BJ (cell line): ENCODE measurements at places on chromosomes 1 and 21. TPM values are rescaled to one million over a fixed set of nuclear protein-coding genes. Genes with fewer than 3 reads are reported as not detected.
A peak's percentile ranks its signal among the peaks of the same experiment; 100 is the strongest.

Gene RGS13
- not detected in 2 replicates for polyA plus RNA-seq

Gene FLG
- not detected in 2 replicates for polyA plus RNA-seq

Gene H6PD
- 12.0 and 16.6 TPM in 2 replicates for polyA plus RNA-seq

Gene DCAF8
- polyA plus RNA-seq = 84.0 and 87.3 TPM in 2 replicates

Gene SH2D2A
- polyA plus RNA-seq = 0.17 TPM in 1 of 2 replicates, not detected in the other

DNA sequence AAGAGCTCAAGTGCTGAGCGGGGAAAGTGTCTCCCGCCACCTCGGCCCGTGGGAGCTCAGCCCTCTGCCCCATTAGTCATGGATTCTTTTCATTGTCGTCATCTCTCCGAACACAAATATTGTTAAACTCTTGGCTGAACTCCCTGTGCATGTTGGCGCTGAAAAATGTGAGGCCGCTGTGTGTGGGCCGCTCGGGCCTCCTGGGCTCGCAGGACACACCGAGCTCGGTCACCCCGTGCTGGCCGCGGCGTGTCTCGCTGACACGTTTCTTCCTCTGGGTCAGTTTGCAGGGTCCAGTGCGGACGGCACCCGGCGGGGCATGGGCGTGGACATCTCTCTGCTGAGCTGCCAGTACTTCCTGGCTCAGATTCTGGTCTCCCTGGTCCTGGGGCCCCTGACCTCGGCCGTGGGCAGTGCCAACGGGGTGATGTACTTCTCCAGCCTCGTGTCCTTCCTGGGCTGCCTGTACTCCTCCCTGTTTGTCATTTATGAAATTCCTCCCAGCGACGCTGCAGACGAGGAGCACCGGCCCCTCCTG is 25.6 kb downstream of the SLC45A1 start:
- DNase-seq = peak; percentile 89

GRCh38 chr1:37599940-37600339 is 4.2 kb upstream of the GNL2 start:
- DNase-seq = no peak

- no peak for DNase-seq
Measured at GRCh38 chr1:64890699-64891447, 75.5 kb downstream of the JAK1 start.

- no peak for DNase-seq
Measured at GRCh38 chr1:178494569-178494971, 2.2 kb downstream of the CLEC20A start.

DNA sequence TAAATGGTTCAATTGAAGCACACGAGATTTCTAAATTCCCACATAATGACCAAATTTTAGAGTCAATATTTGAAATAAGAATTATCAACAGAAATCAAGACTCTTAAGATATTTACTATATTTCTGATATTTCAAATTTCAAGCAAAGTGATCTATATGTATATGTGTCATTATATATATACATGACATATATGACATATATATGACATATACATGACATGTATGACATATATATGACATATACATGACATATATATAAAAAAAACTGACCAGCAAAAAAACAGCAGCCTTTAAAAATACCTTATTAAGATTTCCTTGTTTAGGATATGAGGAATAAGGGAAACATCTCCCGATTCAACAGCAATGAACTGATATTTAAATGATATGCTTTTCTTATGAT is 266.2 kb downstream of the FAF1 start:
- DNase-seq = no peak

DNA sequence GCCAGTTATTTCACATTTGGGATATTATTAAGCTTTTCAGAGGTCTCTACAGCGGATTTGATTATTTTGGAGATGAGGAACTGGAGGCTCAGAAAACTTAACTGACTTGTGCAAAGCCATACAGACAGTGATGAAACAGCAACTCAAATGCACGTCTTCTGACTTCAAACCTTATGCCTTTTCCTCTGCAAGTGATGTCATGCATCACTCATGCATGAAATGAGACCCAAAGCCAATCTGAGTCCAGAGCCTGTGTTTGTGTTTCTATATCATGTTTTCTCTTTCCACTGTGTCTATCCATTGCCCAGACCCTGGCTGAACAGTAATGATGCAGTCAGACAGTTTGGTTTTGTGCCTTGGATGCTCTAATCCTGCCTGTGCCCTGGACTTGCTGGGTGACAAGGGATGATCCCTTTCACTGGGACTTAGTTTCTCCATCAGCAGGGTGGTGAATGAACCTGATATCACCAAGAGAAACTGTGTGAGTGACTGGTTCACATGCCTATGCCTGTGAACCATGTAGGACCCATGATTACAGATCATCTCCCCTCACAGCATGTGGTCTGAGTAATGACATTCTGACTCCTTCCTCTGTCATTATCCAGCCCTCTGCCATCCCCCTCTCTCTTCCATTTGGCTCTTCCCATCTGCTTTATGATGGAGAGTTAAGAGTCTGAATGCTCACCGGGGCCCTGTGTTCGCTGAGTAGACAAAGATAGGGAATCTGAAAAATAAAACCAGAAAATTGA is 33.4 kb downstream of the SLAMF6 start:
- DNase-seq = no peak

- DNase-seq = no peak
Measured at GRCh38 chr1:242651817-242652216, 127.3 kb upstream of the PLD5 start.

- no peak for DNase-seq
Measured at GRCh38 chr1:179164494-179164893, 65.0 kb downstream of the ABL2 start.

DNA sequence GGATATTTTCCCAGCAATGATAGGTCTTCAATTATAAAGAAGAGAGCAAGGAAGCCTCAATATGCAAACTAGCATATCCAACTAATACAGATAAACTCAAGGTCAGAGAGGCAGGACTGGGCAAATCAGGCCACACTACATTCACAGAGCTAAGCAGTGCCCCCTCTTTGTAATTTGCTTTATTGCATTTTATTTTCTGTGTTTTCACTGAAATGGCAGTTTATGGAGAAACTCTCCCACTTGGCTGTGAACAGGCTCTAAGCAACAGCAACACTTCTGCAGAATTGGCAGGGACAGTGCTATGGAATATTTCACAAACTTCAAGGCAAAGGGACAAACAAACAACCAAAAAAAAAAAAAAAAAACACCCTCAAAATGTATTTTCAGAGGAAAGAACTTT is 93.4 kb upstream of the SOD1 start:
- DNase-seq = no peak

DNA sequence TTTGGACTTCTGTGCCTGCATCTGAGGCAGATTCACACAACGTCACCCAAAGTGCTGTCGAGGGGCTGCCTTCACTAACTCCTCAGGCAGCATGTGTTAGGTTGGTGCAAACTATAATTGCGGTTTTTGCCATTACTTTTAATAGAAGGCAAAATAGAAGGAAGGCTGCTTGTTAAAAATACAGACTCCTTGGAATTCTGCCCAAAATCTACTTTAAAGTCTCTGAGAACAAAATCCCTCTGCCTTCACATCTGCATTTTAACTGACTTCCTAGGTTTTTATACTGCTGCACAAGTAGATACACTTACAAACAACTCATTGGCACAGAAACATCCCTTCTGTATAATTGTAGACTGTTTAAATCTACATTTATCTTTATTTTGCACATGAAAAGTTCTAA is 41.3 kb upstream of the SLC19A2 start:
- DNase-seq = no peak

GRCh38 chr1:93124556-93125355 is 45.7 kb downstream of the MTF2 start:
- DNase-seq = no peak

DNA sequence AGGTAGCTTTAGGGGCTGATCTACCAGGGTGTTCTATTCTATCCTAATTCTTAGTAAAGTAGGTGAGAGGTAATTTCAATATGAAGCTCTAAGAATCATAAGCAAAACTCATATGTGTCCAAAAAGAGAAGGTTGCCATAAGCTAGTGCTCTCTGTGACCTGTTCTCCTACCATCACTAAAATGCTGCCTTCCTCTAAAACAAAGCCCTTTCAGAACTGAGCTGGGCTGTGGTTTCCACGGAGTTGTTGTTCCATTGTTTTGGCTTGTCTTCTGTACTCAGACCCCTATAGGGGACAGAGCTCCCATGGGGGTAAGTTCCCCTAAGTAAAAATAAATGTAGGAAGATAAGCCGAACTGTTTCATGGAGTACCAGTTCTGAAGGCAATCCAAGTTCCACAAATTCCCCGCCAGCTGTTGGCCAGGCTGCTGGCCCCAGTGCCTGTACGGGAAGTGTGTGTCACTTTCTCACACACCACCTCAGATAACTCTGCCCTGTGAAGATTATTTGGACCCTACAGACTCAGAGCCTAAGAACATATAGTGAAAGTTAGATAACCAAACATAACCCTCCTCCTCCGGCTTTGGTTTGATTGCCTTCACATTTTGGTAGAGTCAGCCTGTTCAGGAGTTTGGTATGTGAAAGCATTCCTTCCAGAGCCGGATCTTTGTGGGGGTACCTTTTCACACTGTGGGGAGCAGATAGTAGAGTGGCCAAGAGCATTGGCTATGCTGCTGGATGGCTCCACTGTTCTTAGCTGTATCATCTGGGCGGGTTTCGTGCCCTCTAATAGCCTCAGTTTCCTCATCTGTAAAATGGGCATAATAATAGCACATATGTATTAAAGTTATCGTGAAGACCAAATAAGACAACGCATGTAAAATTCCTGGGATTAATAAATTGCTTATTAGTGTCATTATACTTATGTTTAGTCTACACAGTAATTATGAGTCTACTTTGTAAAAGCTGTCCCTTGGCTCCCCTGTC is 10.8 kb downstream of the DPT start:
- no peak for DNase-seq

GRCh38 chr21:40845441-40845995 is 1.4 kb downstream of the DSCAM start:
- no peak for DNase-seq

DNA sequence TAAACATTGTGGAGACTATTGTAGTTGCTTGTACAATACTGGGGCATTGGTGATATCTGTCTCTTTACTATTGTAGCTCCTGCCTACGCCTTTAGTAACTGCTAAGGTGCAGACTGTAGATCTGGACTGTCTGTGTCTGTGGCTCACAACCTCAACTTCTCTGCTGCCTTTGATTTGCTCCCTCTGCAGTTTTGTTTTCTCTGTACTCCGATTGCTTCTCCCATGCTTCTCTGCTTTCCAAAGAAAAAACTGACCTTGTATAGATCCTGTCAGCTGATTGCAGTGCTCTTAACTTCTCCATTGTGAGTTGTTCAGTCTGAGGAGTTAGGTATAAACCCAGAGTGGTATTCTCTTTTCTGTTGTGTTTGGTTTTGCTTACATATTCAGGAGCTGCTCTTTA is 15.3 kb downstream of the MAGI3 start:
- no peak for DNase-seq

DNA sequence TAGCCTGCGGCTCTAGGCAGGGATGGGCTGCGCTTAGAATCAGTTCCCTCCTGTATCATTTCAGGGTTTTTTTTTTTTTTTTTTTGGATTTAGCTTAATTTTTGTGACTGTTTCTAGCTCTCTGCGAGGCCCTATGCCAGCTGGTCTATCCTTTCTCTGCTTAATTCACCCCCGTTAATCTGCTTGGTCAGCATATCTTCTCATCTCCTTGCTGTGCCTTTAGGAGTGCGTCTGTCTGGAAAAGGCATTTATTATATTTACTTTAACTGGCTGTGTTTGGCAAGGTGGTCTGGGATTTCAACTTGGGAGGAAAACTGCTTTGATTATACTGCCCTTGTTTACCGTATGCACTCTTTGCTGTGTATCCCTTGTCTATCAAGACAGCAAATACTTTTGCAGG is 184.8 kb upstream of the KIAA0040 start:
- DNase-seq = no peak

DNA sequence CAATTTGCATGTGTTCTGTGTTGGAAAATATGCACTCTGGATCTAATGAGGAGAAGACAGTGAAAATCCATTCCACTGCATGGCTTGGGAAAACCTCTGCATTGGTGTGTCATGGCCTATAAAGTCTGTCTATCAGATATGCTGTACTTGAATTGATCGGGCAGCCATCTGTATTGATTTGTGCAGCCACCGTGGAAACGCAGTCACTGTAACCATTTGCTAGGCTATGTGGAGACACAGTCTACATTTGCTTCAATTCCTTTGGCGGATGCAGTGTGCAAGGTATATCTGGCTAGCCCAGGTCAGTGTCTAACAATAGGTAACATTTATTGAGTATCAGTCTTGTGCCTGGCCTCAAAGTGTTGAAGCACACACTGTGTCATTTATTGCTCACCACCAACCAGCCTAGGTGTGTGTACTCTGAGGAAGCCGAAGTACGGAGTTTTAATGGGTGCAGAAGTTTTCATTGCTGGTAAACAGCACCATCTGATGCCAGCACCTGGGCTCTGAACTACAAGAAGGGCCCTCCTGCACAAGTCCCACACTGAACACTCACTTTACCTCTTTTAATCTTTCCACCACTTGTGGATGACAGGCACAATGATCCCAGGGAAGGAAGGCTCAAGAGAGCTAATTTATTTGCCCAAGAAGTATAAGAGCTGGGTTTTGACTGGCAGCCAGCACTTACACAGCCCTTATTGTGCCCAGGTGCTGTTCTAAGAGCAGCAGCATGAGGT is 83.4 kb downstream of the DAB1 start:
- DNase-seq = no peak

GRCh38 chr1:14441302-14441741 is 157.2 kb upstream of the KAZN start:
- peak; percentile 82 for DNase-seq

DNA sequence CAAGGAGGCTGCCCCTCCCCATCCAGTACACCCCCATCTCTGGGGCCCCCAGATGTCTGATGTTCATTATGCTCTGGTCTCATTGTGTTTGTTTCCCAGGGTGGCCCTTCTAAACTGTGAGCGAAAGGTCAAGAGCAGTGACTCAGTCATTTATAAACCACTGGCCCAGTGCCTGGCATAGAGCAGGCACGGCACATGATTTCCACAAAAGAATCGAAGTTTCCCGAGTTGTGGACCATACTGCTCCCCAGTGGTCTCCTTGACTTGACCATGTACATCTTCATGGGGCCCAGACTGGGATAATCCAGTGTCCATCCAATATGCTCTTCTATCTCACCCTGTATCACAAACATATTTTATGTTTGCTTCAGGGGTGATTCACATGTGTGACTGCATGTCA is 153.3 kb downstream of the NR5A2 start:
- no peak for DNase-seq

DNA sequence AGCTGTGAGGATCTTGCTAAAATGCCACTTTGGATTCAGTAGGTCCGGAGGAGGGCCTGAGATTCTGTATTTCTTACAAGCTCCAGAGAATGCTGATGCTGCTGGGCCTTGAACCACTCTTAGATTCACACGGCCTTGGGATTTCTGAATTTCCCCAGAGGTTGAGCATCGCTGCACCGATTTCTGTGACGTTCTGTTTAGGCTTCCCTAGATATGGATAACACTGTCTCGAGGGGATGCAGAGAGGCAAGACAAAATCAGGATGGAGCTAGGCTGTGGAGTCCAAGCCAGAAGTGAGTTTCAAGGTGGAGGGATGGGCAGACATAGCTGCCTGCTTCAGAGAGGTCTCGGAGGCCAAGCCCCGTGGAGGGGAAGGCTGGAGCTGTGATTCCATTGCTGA is 415.9 kb upstream of the PROX1 start:
- no peak for DNase-seq

DNA sequence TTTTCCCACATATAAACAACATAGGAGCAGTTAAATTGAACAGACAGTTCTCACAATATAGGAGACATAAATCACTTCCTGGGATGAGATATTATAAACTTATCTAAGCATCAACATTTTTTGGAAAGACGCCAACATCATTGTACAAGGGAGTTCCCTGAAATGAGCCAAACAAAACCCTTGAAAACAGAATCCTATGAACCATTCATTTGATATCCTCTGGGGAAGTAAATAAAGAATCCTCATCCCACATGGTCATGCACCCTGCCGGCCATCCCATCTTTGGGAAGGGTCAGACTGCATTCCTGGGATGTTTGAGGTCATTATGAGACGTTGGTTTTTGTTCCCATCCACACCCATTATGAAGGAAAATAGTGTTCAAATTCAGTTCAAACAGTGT is 111.8 kb upstream of the USP25 start:
- peak; percentile 60 for DNase-seq
